ENCODE measurements at places on chromosomes 2 and 18.

GRCh38 chr2:206160125-206160806 is 571 bp downstream of the EEF1B2 start:
- no peak for DNase-seq

DNA sequence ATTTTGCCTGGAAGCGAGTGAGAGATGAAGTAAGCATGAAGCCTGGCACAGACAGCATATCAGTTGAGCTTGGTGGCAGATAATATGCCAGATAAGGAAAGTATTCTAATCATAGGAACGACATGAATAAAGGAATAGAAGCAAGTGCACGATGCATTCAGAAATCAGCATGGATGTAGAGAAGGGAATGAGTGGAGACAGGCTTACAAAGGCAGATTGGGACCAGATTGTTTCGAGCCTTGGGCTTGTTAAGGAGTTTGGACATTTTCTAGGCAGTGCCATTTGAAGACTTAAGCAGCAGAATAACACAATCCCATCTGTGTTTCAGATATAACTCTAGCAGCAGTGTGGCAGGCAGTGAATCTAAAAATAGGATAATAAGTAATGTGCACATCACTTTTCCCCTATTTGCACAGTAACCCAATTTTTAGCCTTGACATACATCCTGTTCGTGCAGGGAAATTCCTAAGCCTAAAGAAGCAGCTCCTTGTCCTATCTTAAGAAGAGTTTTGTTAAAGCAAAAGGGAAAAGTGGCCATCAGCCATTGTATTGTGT is 450.2 kb downstream of the PLCL1 start:
- DNase-seq = no peak

GRCh38 chr2:236764716-236765115 is 195.1 kb downstream of the ACKR3 start:
- no peak for DNase-seq

DNA sequence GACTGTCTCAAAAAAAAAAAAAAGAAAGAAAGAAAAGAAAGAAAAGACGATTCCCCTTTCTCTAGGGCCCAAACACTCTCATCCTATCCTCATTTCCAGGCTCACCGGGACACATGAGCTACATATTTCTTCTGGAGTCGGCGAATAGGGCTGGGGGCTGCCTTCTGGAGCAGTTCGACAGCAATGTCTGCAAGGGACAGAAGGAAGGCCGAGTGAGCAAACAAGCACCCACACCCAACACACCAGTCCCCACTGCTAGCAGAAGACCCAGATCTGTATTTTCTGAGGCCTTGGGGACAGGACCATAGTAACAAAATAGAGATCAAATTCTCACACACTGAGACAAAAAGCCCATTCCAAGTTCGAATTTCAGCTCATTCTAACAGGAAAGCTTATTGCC is 1.2 kb downstream of the CNPPD1 start:
- no peak for DNase-seq

GRCh38 chr2:222972420-222972819 is 79.6 kb upstream of the KCNE4 start:
- DNase-seq = no peak

DNA sequence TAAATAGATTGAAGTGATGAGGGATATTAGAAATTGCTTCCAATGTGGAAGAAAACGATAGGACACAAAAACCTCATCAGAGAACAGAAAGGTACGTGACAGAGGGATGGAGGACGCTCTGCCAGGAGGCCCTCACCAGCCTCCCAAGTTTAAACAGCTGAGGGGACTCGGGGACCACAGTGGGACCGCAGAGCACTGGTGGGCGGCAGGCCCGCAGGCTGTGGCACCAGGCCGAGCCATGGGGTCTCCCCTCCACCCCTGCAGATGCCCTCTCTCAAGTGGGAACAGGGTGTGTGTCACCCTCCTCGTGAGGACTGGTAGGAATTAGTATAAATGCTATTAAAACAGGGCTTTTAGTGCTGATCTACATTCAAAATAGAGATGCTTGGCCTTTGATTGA is 10.8 kb downstream of the NDUFA10 start:
- no peak for DNase-seq

GRCh38 chr2:37271376-37272067 is 40.1 kb downstream of the NDUFAF7 start:
- DNase-seq = no peak

- no peak for DNase-seq
Measured at GRCh38 chr18:42475157-42475556, 520.1 kb downstream of the PIK3C3 start.

GRCh38 chr2:236642584-236643291 is 73.1 kb downstream of the ACKR3 start:
- no peak for DNase-seq

DNA sequence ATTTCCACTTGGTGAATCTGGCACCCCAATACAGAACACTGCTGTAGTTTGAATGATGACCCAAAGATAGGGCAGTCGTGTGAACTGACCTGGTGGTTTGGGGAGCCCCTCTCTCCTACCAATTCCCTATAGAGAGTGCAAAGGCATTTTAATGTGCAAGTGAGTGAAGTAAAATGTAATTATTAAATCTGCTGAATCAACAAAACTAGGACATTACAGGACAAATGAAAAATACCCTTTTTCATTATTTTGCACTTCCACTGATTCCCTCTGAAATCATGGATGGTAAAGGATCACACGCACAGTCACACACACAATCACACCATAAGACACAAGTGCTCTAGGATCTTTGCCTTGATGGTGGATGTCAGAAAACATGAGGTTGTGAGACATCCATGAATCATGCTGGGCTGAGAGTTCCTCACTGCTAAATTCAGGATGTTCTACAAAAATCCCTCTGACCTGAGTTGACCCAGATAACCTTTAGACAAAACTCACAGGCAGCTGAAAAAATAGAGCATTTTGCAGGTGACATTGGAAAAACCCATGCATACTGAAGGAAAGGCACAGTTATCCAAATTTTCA is 197.4 kb downstream of the FBXO15 start:
- no peak for DNase-seq

DNA sequence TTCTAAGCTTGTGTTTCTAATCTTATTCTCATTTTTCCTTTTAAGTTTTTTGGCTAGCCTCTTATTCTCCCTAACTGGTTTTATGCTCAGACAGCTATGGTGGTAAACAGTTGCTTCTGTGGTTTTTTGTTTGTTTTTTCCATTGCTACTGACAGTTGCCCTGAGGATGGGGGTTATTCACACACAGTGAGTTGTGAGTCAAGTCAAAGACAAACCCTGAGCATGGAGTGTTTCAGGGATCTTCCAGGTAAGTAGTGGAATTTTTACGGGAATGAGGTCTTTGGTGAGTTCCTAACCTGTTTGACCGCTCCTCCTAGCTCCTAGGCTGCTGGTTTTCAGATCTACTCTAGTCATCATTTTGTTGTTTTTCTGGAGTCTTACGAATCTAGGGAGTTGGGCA is 162.8 kb downstream of the ZNF407 start:
- no peak for DNase-seq

DNA sequence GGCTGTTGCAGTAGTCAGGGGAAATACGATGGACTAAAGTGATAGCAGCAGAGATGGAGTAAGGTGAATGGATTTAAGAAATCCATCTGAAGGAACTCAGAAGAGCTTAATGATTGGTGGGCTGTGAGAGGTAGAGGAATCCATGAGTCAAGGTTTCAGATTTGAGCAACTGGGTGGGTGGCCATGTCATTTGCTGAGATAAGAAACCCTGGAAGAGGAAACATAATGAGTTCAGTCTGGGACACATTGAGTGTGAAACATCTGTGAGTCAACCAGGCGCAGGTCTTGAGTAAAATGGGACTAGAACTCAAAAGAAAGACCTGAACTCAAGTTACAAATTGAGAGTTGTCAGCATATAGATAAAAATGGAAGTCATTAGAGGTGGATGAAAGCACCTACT is 19.7 kb upstream of the ASNSD1 start:
- peak; percentile 15 for DNase-seq

GRCh38 chr2:109530712-109531111 is 83.1 kb downstream of the SEPTIN10 start:
- DNase-seq = no peak

DNA sequence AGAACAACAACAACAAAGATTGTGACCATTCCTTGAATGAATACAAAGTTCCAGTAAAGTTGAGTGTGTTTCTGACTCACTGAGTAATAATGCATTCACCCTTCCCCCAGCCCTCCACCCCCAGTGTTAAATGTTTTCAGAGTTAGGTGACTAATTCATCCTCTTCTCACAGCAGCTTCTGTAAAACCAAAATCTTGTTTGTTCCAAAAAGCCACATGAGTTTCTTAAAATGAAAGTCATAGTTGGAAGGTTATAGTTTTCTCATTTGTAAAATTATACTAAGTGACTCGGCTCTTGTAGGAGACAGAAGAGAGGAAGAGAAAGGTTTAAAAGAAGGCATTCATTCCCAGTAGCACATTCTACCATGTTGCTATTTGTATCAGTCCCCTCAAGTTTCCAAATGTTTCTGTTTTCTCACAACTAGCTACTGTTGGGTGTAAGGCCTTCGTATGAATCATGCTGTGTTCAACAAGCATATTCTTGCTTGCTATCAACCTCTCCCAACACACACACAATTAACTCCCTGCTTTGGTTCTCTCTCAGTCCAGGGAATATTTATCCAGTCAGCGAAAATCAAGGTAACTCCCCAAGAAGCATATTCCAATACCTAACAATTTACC is 75.3 kb downstream of the MBD2 start:
- DNase-seq = peak; percentile 42

GRCh38 chr2:240960971-240961876 is 37.2 kb upstream of the SNED1 start:
- DNase-seq = no peak

- DNase-seq = peak; percentile 56
Measured at GRCh38 chr2:10654069-10654468, 35.7 kb downstream of the NOL10 start.

GRCh38 chr2:86357392-86357963 is 20.1 kb upstream of the REEP1 start:
- DNase-seq = no peak

GRCh38 chr2:137769406-137769805 is 194.9 kb upstream of the HNMT start:
- no peak for DNase-seq

GRCh38 chr2:98432145-98432544 is 12.5 kb upstream of the INPP4A start:
- DNase-seq = no peak

- no peak for DNase-seq
Measured at GRCh38 chr18:1002653-1003178, 98.0 kb downstream of the ADCYAP1 start.

DNA sequence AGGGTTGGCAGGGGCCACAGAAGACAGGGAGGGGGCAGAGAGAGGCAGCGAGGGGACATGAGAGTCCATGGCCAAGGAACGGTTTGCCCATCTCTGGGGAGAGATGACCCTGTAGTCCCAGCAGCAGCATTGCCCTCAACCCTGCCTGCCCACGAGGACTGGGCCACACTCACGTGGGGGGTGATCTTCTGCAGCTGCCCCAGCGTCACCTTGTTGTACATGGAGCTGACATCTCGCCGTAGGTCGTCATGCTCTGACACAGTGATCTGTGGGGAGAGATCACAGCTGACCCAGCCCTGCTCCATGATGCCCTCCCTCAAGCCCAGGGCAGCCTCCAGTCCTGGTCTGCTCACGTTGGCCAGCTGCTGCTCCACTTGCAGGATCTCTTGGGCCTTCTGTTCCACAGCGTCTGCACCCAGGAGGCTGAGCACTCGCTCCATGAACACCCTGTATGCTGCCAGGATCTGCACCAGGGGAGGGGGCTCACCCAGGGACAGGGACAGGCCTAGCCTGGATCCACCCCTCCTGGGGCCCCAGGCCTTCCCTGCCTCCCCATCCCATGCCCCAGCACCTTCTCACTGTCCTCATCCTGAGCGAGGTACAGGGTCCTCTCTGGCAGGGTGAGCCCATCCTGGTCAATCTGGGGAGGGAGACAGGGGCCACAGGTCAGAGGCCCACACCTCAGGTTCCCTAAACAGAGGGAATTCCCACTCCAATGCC is 2.8 kb downstream of the ECEL1 start:
- no peak for DNase-seq

DNA sequence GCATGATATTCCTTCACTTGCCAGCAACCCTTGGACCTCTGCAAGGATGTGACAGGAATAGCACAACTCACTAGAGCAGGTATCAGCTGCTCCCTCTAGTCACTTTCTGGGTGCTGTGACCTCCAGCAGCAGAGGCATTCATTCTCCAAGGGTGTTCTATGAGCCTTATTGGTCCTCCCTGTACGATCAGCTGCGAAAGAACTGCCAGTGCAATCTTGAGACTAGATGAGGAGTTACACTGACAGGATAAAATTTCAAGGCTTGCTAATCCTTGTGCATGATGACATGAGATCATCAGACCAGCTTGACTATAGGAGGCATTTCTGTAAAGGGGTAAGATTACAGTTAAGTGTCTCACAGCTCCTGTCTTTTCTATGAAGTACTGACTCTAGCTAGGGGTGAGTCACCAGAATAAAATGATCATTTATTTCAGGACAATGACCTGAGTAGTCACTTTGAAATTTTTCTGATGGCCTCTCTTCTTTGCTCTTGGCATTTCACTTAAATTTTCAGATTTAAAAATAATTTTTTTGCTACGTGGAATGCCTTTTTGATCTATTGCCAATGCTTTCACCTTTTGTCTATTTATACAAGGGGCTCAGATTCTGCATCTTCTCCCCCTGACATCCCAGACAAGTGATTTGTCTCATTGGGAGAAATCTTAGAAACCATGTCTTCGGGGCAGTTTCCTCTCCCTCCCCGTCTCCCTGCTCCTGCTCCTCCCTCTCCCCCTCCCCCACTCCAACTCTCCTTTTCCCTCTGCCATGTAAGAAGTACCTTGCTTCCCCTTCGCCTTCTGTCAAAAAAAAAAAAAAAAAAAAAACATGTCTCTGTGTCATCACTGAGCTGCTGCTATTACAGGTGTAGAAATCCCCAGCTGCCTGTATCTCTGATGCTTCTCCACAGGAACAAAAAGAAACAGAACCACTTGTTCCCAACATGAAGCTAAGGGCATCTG is 49.2 kb upstream of the FRZB start:
- no peak for DNase-seq

GRCh38 chr2:76448956-76449355 is 738.2 kb upstream of the GCFC2 start:
- no peak for DNase-seq

DNA sequence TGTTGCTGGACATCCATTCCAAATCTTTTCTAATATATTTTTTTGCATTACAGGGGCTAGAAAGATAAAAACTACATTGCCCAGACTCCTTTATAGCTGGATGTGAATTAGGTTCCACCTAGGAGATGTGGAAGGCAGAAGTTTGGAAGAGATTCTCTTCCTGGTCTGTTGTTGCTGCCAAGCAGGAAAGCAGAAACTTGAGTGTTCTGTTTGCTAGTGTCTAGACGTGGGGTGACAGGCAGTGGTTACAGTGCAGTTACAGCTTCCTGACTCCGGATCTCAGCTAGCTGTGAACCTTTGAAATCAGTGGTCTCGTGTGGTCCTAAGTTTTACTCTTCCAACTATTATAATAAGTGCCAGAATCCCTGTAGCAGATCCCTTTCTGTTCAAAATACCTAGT is 46.2 kb downstream of the COL4A4 start:
- DNase-seq = no peak

DNA sequence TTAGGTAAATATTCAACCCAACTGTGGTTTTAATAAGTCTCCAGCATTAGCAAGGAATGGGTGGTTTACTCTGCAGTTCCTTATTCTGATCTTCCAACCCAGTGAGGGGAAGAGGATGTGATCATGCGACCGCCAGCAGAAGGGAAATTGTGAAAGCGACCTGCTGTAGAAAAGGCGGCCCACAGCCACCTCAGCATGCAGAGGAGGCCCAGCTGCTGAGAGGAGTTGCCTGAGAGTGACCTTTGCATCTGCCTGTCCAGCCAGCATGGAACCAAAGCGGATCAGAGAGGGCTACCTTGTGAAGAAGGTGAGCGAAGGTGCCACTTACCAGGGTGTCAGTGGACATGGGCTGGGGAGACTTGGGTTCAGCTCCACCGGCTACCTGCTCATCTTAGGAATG is at the start of gene PLEK:
Gene PLEK (plus strand): TSS at position 196 of the 400 bp plus-strand sequence. CDS start 70 bp downstream, at position 266.
- DNase-seq = no peak

Data from stimulated activated CD4-positive, alpha-beta T cell treated with anti-CD3 and anti-CD28 coated beads, Interleukin-4, amount 100 ng/mL, for 48 hours (primary cell).